Neural crest cell (in vitro differentiated cells): ENCODE measurements at places on chromosomes 4 and X. TPM values are rescaled to one million over a fixed set of nuclear protein-coding genes. Genes with fewer than 3 reads are reported as not detected.

PDK3 gene
- total RNA-seq, result 21.1 and 22.0 TPM in 2 replicates

ETDB gene
- not detected in 2 replicates for total RNA-seq

TCEAL7 gene
- 15.3 and 18.9 TPM in 2 replicates for total RNA-seq

GRCh38 chr4:143390764-143391163, 54.1 kb downstream of the GAB1 start:
- DNase-seq, result no peak
- no peaks in the 10 kb centered on the region for H3K27me3 ChIP-seq
- peaks cover 15% of the 10 kb centered on the region for H3K4me1 ChIP-seq
- no peak overlapping the region for H3K27ac ChIP-seq

- no peaks in the 10 kb centered on the region for H3K36me3 ChIP-seq
- peaks cover 7% of the 10 kb centered on the region for H3K4me1 ChIP-seq
- no peak overlapping the region for H3K27ac ChIP-seq
- no peaks in the 10 kb centered on the region for H3K27me3 ChIP-seq
- DNase-seq, result no peak
These were observed 52.7 kb downstream of the SPINK2 start for GRCh38 chr4:56768763-56769162.

- no peaks in the 10 kb centered on the region for H3K36me3 ChIP-seq
- DNase-seq, result no peak
- no peaks in the 10 kb centered on the region for H3K27me3 ChIP-seq
- H3K27ac ChIP-seq, result no peak overlapping the region
- no peak overlapping the region for H3K4me3 ChIP-seq
- H3K4me1 ChIP-seq, result no peaks in the 10 kb centered on the region
These were observed 171.9 kb downstream of the GALNTL6 start for GRCh38 chr4:171985129-171985528.

DNA sequence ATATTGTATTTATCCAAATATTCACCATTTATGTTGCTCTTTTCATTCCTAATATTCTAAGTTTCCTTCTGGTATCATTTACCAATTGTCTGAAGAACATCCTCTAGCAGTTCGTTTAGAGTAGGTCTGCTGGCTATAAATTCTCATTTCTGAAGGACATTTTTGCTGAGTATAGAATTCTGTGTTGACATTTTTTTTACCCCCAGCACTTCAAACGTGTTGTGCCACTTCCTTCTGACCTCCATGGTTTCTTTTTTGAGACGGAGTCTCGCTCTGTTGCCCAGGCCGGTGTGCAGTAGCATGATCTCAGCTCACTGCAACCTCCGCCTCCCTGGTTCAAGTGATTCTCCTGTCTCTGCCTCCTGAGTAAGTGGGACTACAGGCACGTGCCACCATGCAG, 26.4 kb downstream of the JADE3 start:
- no peak for DNase-seq
- no peak overlapping the region for H3K27ac ChIP-seq
- no peaks in the 10 kb centered on the region for H3K27me3 ChIP-seq
- H3K4me1 ChIP-seq, result no peaks in the 10 kb centered on the region
- no peak overlapping the region for H3K4me3 ChIP-seq
- peaks cover 7% of the 10 kb centered on the region for H3K36me3 ChIP-seq

DNA sequence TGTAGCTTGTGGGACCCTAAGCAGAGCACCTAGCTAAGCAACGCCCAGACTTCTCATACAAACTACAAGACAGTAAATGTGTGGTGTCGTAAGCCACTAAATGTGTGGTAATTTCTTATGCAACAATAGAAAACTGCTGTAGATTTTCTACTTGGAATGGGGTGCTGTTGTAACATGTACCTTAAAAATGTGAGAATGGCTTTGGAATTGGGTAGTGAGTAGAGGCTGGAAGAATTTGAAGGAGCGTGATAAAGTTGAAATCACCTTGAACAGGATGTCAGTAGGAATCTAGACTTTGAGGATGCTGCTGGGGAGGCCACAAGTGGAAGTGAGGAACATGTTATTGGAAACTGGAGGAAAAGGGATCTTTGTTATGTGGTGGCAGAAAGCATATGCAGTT, 43.2 kb upstream of the FUNDC1 start:
- no peaks in the 10 kb centered on the region for H3K4me1 ChIP-seq
- DNase-seq, result no peak
- peak overlapping the region; percentile 82 for H3K27ac ChIP-seq
- H3K36me3 ChIP-seq, result peaks cover 3% of the 10 kb centered on the region

DNA sequence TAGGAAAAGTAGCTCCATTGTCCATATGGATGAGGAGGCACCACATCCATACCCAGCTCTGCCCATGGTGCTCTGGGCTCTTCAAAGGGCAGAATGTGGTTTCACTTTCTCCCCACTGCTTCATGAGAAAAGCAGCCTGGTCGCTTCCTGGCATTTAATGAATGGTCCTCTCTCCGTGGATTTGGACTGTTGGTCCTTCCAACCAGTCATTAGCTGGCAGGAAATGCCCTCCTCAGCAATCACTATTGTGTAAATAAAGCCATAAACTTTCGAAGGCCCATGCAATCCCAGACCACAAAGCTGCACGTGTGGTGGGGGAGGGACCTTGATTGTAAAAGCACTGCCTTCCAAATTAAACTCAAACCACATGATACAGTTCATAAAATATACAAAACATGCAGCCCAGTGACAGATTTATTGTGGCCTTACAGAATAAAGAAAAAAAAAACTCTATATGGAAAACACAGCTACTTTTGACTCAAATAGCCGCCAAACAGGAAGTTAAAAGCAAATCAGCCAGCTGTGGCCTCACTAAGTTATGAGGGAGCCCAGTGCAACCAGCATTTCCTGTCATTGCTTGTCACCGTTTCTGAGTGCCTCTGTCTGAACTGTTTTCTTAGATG, 8.1 kb downstream of the MBNL3 start:
- peak overlapping the region; percentile 21 for H3K4me3 ChIP-seq
- no peaks in the 10 kb centered on the region for H3K27me3 ChIP-seq
- no peaks in the 10 kb centered on the region for H3K36me3 ChIP-seq
- peaks cover 57% of the 10 kb centered on the region for H3K4me1 ChIP-seq
